ENCODE measurements at places on chromosomes 12 and 14.

- no peak for DNase-seq
Observed at GRCh38 chr12:30905463-30906009, 21.0 kb upstream of the TSPAN11 start.

- DNase-seq, result no peak
Observed at GRCh38 chr14:69657950-69658355, 46.6 kb downstream of the SUSD6 start.

- no peak for DNase-seq
Observed at GRCh38 chr12:68416826-68417225, 84.7 kb upstream of the MDM1 start.

DNA sequence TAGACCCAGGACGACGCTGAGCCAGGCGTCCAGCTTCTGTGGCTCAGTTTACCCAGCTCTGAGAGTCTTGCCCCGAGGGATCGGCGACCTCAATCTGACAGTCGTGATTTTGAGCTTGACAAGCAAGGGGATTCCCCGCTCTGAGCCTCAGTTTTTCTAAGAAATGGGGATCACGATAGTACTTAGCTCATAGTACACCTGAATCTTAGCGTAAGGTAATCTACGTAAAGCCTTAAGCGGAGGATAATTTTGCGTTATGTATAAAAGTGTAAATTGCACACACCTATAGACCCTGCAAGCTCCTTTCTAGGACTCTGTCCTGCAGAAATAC lies 285 bp downstream of the MVK start:
- DNase-seq, result no peak

- no peak for DNase-seq
Observed at GRCh38 chr14:67583711-67584644, 16.1 kb downstream of the PIGH start.

DNA sequence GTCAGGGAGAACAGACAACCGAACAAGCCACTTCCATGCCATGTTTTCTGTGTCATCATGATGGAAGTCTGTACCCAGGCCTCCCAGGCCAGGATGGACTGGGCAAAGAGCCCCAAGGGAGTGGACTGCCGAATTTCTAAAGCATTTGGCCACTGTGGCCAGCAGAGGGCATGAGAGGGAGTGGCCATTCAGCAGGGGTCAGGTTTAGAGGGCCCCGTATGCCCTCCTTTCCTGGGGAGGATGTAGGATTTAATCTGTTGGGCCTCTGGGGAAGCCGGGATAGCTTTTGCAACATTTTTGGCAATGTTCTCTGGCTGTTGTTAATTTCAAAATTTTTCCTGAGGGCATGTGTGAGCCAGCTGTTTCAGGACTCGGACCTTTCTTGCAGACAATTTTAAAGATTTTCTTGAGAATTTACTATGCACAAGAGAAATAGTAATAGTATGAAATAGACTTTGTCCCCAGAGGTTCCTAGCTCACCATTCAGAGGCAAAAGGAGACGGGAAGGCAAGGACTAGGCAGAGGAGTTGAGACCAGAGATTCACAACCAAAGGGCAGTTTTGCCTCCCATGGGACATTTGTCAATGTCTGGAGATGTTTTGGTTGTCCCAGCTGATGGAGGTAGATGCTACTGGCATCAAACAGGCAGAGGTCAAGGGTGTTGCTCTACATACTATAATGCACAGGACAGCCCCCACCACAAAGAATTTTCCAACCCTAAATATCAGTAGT lies 18.0 kb downstream of the ACACB start:
- DNase-seq, result no peak

DNA sequence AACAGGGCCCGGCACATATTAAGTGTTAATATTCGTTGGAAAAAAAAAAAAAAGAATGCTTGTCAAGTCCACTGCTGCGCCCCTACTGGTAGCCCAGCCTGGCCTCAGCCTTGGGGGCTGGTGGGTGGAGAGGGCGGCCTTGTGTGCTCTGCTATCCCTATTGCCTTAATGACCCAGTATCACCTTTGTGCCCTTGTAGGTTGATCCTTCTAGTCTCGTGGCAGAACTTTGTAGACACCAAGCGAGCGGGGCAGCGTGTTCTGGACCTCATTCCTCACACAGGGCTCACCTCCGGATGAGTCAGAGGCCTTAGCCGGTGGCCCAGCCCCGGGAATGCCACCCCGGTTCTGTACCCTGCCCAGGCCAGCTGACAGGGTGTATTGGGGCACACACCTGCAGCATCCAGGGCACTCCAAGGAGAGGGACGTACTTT lies 1.8 kb upstream of the RCOR1 start:
- DNase-seq, result no peak

GRCh38 chr14:65838565-65838964 lies 426.0 kb downstream of the FUT8 start:
- no peak for DNase-seq

GRCh38 chr14:85554106-85554505 lies 24.2 kb downstream of the FLRT2 start:
- no peak for DNase-seq

DNA sequence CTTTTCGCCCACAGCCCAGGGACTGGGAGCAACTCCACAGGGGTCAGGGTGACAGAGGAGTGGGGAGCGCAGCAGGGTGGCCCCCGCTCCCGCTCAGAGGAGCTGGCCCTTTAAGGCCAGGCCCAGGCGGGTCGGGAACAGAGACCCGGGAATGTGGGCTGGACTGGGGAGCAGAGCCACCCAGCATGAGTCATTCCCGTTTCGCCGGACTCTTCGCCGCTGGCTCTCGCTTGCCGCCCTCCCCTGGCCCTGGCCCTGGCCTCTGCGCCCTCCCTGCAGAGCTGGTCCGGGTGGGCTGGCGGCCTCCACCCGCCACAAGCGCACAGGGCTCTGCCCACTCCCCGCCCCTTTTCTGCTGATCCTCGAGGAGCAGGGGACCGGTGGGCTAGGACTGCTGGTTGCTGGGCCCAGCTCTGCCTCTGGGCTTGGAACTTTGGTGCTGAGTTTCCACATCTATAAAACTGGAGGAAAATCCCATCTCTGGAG lies 92.8 kb downstream of the NINJ2 start:
- no peak for DNase-seq

DNA sequence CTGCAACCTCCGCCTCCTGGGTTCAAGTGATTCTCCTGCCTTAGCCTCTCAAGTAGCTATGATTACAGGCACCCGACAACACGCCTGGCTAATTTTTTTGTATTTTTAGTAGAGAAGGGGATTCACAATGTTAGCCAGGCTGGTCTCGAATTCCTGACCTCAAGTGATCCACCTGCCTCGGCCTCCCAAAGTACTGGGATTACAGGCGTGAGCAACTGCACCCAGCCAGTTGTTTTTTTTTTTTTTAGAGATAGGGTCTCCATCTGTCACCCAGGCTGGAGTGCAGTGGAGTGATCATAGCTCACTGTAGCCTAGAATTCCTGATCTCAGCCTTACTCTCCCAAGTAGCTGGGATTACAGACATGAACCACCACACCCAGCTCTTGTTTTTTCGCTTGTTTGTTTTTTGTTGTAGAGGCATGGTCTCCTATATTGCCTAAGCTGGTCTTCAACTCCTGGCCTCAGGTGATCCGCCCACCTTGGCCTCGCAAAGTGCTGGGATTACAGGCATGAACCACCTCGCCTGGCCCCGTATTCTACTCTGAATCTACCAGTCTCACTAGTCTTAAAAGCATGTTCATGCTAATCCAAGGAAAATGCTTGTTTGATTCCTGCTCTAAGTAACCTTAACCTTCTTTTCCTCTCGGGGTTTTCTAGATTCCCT lies 31.7 kb upstream of the STRN3 start:
- DNase-seq, result no peak

DNA sequence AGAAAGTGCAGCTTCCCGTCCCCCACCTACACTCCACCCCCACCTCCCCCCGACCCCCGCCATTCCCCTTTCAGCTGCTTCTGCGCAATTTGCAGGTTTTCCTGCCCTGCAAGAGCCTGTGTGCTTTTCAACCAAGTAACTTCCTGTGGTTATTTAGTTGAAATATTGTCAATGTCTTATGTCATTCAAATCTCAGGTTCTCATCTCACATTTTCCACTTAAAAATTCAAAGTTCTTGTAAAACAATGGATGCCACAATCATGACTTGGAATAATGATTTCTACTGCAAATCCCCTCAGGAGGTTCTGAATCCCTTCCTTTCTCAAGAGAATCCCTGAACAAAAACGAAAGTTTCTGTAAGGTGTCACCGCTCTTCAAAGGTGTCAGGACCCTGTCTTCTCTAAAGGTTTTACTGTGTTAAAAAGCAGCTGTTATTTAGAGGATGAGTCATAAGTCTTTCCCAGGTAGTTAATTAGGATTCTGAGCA lies 31.6 kb downstream of the WBP11 start:
- DNase-seq, result no peak

DNA sequence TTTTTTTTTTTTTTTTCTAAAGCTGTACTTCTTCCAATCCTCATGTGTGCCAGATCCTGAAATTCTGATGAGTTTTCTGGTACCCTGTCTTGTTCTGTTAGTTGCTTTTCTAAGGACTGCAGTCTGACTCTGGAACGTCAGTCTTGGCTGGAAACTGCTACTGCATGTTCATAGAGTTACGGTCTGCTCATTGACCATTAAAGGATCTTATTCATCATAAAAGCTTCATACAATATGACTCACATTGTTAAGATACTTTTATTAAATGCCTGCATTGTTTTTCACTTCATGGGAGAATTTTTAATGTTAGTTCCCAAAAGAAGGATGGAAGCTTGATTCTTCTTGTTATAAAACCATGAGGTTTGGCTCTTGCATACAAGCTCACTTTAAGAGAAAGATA lies 233.6 kb downstream of the SYT10 start:
- DNase-seq, result no peak

GRCh38 chr12:68609998-68610369 lies 715 bp upstream of the RAP1B start:
- DNase-seq, result no peak

- no peak for DNase-seq
Observed at GRCh38 chr14:86072116-86072894, 542.4 kb downstream of the FLRT2 start.

DNA sequence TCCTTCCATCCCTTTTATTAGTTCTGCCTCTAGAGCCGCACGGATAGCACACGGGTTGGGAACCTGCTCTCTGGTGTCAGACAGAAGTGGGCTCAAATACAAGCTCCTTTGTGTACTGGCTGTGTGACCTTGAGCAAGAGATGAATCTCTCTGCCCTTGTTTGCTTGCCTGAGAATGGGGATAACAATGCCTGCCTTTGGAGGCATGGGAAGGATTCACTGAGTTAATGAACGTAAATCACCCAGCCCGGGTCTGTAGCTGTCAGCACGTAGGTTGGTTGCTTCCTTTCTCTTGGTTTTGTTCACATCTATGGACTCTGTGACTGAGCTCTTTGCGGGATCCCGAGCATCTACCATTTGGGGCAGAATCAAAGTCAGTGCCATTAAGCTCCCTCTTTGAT lies 79.3 kb upstream of the NRXN3 start:
- no peak for DNase-seq

DNA sequence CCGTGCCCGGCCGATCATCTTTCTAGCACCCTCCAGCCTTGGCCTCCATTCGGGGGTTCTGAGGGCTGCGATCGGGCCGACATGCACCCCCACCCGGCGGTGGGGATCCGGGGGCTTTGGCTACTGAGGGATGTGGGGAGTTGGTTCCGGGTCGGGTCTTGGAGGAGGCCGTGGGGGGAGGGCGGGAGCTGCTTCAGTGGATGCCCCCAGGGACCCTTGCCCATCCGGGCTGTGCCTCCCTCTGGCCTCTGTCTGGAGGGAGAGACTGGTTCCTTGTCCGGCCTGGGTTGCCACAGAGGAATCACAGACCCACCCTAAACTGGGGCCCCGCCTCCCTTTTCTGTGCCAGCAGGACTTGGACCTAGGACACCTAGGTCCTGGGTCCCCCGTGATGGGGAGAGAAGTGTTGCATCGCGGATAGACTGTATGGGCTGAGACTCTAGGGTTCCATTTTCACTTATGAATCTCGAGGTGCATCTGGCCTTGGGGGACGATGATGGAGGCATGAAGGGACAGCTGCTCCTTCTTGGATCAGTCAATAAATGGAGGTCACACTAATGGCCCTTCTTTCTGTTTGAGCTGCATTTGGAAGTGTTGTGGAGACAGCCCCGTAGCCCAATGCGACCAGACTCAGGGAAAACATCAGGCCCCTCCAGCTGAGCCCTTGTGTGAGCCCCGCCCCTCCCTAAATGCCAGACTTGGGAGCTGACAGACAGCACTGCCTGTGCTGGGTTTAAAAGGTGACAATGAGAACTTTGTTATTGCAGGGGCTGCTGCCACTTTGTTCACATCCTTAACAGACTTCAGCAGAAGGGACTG lies 577 bp downstream of the DTX3 start:
- DNase-seq, result no peak

- no peak for DNase-seq
Observed at GRCh38 chr14:43249591-43249990, 1257.5 kb downstream of the FSCB start.

- DNase-seq, result no peak
Observed at GRCh38 chr12:65647074-65647473, 177.2 kb upstream of the HMGA2 start.

Data from activated T-cell treated with anti-CD3 and anti-CD28 coated beads for 48 hours (primary cell).